ENCODE measurements at places on chromosomes 3 and 15. TPM values are rescaled to one million over a fixed set of nuclear protein-coding genes. Genes with fewer than 3 reads are reported as not detected.

GRCh38 chr3:55686426-55687254 is 199.5 kb upstream of the WNT5A start:
- peaks cover 15% of the 10 kb centered on the region for H3K27me3 ChIP-seq
- peak; percentile 4 for DNase-seq
- peaks cover 19% of the 10 kb centered on the region for H3K4me1 ChIP-seq
- peak overlapping the region; percentile 38 for H3K4me3 ChIP-seq
- H3K36me3 ChIP-seq: no peaks in the 10 kb centered on the region

DNA sequence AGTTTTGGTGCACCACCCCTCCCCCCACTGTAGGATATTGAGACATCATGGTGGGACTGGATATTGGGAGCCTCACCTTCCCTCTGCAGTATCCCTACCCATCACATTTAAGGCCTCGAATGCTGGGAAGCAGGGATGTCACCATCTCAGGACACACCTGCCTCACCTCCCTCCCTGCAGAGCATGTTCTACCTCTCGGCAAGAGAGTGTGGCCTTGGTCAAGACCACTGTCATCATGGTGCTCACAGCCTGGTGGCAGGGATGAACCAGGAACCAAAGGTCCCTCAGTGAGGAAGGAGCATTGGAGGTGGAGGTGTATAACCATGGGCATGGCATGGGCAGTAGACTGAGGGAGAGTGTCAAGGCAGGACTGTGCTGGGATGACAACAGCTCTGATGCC is 104.8 kb downstream of the CORO2B start:
- peaks cover 7% of the 10 kb centered on the region for H3K4me1 ChIP-seq
- H3K4me3 ChIP-seq: no peak overlapping the region
- H3K27me3 ChIP-seq: no peaks in the 10 kb centered on the region
- no peak for DNase-seq
- no peaks in the 10 kb centered on the region for H3K36me3 ChIP-seq
- H3K27ac ChIP-seq: no peak overlapping the region

DNA sequence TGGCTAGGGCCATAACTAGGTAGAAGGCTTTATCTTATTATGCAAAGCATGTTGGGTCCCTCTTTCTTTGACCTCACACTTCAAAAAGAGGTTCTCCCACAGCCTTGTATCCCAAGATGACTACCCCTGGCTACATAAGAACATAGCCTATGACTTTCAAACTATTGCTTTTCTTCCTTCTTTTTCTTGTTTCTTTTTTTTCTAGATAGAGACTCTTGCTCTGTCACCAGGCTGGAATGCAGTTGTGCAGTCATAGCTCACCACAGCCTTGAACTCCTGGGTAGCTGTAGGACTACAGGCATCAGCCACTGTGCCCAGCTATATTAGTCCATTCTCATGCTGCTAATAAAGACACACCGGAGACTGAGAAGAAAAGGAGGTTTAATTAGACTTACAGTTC is 47.2 kb downstream of the DIPK2A start:
- no peaks in the 10 kb centered on the region for H3K36me3 ChIP-seq
- peaks cover 8% of the 10 kb centered on the region for H3K4me1 ChIP-seq
- H3K27me3 ChIP-seq: no peaks in the 10 kb centered on the region
- H3K4me3 ChIP-seq: no peak overlapping the region

- peaks cover 41% of the 10 kb centered on the region for H3K4me1 ChIP-seq
- no peak overlapping the region for H3K27ac ChIP-seq
- no peaks in the 10 kb centered on the region for H3K27me3 ChIP-seq
- H3K36me3 ChIP-seq: no peaks in the 10 kb centered on the region
- DNase-seq: peak; percentile 39
- no peak overlapping the region for H3K4me3 ChIP-seq
Observed at GRCh38 chr15:69468241-69469121, 15.9 kb downstream of the RPLP1 start.

DNA sequence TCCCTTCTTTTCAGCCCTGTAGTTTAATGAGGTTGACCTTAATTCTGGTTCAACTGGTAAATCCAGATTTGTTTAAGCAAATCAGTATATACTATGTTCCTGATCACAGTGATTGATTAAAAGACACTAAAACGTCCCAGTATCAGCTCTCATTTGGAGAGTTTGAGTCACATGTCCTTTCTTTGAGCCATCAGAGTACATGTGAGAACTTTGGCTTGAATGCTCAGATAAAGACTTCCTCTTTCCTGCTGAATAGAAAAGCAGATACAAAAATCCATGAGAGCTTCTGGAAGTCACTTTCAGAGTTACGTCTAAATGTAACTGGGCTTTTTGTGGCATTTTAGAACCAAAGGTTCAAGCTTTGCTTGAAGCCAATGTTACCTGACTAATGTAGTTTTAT is 341.8 kb upstream of the SATB1 start:
- no peak overlapping the region for H3K27ac ChIP-seq
- H3K4me1 ChIP-seq: no peaks in the 10 kb centered on the region
- no peak overlapping the region for H3K4me3 ChIP-seq

DNA sequence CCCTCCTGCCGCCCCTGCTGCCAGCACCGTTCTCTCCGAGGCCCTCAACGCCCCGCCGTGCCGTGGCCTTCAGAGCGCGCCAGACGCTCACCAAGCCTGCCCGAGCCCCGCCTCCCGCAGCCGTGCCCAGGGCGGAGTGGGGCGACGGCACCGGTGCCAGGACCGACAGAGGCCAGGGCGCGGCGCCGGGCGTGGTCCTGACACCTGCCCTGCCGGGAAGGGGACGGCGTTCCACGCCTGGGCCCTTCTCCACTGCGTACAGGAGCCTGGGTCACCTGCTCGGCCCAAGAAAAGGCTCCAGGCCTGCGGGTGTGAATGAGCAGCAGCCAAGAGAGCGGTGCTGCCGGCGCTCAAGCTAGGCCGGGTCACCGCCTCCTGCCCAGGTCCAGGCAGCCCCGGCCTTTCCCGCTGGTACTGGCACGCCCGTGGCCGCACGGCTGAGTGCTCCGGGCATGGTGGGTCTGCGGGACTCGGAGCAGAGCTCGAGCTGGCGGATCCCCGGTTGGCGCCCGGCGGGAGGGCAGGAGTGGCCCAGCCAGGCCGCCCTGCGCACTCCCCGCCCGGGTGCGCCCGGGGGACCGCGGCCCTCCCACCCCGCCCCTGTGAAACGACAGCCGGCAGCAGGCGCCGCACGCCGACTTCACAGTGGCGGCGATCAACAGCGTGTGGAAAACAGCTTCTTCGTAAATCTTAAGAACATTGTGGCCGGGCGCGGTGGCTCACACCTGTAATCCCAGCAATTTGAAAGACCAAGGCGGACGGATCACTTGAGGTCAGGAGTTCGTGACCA is 4.2 kb downstream of the OCA2 start:
- peak overlapping the region; percentile 89 for H3K4me3 ChIP-seq
- H3K27me3 ChIP-seq: peaks cover 29% of the 10 kb centered on the region

Gene CHRM5
- not detected for total RNA-seq

Gene ZNF660
- total RNA-seq: not detected
